ENCODE measurements at places on chromosomes 16 and 17. TPM values are rescaled to one million over a fixed set of nuclear protein-coding genes. Genes with fewer than 3 reads are reported as not detected.

TBC1D3K gene
- not detected for total RNA-seq

PROCA1 gene
- total RNA-seq: 0.65 TPM

DNASE1L2 gene
- 0.85 TPM for total RNA-seq

PPY gene
- not detected for total RNA-seq

CDRT4 gene
- 1.5 TPM for total RNA-seq

CCL4 gene
- not detected for total RNA-seq

SEC14L1 gene
- 48.9 TPM for total RNA-seq

EIF3CL gene
- 37.6 TPM for total RNA-seq

RAPGEFL1 gene
- total RNA-seq: 1.1 TPM

TPSB2 gene
- total RNA-seq: not detected

SLC13A5 gene
- total RNA-seq: not detected

POLR3E gene
- 22.3 TPM for total RNA-seq
